ENCODE measurements at places on chromosomes 5 and 9. TPM values are rescaled to one million over a fixed set of nuclear protein-coding genes. Genes with fewer than 3 reads are reported as not detected.

GRCh38 chr5:56361398-56361797 is 128.3 kb upstream of the ANKRD55 start:
- DNase-seq = no peak

The SLCO6A1 gene
- not detected for total RNA-seq

The PAPPA gene
- 3.2 TPM for total RNA-seq

DNA sequence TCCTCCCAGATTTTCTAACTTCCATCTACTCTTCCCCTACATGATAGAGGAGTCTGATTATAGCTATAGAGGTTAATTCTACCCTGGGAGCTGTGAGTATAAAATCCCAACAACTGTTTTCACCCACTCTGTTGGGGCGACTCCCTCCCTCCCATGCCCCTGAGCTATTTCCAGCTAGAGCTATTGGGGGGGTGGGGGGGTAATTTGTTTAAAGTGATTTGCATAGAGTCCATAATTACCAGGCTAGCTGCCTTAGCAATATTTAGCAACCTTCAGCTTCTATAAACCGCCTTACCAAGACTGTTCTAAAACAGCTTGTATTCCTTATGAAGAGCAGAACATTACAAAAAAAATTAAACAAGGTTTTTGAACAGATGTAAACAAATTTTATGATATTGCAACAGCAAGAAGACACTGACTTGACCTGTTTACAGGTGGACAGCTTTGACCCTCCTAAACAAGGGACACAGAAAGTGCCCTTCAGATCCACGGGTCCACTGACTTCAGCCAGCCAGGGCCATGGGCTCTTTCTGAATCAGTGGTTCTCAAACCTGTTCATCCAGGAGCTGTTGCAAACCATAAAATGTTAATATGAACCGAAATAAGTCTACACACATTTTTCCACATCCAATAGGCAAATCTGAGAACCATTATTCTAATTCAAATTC is 98.2 kb downstream of the OTULIN start:
- DNase-seq = no peak

The NSG2 gene
- total RNA-seq = 0.50 TPM

DNA sequence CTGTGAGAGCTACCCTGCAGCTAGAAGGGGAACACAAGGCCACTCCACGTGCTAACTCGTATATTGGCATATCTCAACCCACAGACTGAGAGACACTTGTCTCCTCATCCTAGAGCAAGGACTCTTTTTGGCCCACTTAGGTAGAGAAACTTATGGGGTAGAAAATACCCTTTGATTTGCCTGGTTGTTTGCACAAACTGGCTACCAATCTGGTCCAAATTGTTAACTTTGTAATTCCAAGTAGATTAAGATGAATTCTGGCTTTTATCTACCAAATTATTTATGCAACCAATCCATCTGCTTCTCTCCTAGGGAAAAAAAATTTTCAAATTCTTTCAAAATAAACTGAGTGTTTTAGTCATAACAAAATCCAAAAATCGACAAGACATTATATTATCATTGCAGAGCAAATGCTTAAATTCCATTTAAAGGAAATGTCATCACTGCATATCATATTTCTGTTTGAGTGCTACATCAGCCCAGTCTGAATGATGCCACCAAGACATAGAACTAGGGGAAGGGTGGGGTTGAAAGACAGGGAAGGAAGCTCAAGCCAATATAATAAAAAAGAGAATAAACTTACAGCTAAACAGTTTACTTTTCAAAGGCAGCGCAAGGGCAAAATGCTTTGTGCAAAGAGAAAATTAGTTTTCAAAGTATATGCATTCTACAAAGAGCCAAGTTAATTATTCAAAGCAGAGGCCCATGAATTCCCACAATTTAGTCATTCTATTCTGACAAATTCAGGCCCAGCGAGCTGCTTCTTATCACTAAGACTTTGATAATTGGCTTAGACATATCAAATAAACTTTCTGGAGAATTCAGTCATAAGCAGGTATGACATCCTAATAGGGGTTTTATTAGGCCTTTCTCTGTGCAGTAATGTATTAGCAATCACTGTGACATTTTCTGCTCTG is 198.0 kb downstream of the CAAP1 start:
- DNase-seq = no peak

The STPG3 gene
- not detected for total RNA-seq

GRCh38 chr5:143877196-143877595 is 65.2 kb downstream of the HMHB1 start:
- no peak for DNase-seq

DNA sequence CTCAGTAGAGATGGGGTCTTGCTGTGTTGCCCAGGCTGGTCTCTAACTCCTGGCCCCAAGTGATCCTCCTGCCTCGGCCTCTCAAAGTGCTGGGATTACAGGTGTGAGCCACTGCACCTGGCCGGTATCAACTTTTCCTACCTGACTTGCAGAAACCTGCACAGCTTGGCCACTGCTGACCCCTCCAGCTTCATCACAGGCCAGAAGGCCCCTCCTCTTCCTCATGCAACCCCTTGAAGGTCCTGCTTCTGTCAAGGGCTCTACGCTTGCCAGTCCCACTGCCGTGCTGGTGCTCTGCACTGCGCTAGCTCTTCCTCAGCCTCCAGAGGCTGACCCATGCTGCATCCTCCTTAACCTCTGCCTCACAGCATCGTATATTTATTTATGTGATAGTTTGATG is 32.5 kb upstream of the RNU6ATAC start:
- DNase-seq = peak; percentile 20

GRCh38 chr5:83077662-83078261 is 415 bp downstream of the XRCC4 start:
- no peak for DNase-seq

The CTSV gene
- total RNA-seq = 0.46 TPM

- no peak for DNase-seq
Measured at GRCh38 chr9:71630377-71630995, 137.8 kb downstream of the CEMIP2 start.

GRCh38 chr9:86098824-86099700 is at the start of gene GOLM1:
Gene GOLM1 (minus strand): TSS chr9:86099558. CDS start chr9:86079320, 20,238 bp downstream.
- DNase-seq = peak; percentile 55

DNA sequence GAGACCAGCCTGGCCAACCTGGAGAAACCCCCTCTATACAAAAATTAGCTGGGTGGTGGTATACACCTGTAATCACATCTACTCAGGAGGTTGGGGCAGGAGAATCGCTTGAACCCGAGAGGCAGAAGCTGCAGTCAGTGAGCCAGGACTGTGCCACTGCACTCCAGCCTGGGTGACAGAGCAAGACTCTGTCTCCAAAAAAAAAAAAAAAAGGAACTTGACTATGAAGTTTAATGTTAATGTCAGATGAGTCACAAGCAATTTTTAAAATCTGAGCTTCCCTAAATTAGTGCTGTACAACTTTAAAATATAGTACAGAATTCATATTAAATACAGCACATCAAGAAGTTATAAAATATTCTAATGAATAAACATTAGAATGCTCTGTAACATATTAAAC is 1.5 kb downstream of the MEIKIN start:
- no peak for DNase-seq

The CCDC171 gene
- 1.4 TPM for total RNA-seq

- no peak for DNase-seq
Measured at GRCh38 chr9:22124263-22125011, 115.3 kb upstream of the CDKN2B start.

- no peak for DNase-seq
Measured at GRCh38 chr5:130323804-130324454, 419.7 kb downstream of the CHSY3 start.

GRCh38 chr5:180411948-180412347 is 58.8 kb upstream of the GFPT2 start:
- no peak for DNase-seq

DNA sequence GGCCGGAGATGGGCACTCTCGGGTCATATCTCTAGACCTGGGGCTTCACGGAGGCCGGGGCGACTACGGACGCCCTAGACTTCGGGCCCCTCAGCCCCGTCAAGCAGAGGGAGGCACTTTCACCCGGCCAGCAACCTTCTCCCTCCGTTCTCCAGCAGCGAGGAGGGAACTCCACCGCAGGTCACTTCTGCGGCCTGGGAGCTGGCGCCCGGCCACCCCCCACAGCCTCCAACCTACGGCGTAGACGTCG is 201 bp downstream of the DOLK start:
- no peak for DNase-seq

The CNTFR gene
- 0.47 TPM for total RNA-seq

DNA sequence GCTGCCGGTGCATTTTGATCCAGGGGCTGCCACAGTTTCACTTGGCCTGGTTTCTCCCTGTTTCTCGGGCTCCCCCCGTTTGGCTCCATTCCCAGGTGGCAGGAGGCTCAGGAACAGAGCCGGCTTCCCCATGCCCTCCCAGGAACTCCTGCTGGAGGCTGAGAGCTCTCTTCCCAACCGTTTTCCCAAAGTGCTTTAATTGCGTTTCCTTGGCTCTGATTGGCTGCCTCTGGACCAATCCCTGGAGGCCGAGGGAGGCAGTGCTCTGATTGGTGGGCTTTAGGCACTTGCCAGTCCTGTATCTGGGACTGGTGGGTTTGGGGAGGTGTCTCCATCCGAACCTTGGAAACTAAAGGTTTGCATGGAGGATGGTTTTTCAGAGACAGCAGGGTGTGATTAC is 4.9 kb downstream of the TSPAN17 start:
- no peak for DNase-seq

GRCh38 chr9:69307446-69308205 is 17.4 kb upstream of the ENTREP1 start:
- DNase-seq = no peak

The SPAG8 gene
- total RNA-seq = 2.3 TPM

The ASPN gene
- 6.6 TPM for total RNA-seq

GRCh38 chr5:72346398-72346797 is 26.2 kb downstream of the PTCD2 start:
- DNase-seq = no peak

DNA sequence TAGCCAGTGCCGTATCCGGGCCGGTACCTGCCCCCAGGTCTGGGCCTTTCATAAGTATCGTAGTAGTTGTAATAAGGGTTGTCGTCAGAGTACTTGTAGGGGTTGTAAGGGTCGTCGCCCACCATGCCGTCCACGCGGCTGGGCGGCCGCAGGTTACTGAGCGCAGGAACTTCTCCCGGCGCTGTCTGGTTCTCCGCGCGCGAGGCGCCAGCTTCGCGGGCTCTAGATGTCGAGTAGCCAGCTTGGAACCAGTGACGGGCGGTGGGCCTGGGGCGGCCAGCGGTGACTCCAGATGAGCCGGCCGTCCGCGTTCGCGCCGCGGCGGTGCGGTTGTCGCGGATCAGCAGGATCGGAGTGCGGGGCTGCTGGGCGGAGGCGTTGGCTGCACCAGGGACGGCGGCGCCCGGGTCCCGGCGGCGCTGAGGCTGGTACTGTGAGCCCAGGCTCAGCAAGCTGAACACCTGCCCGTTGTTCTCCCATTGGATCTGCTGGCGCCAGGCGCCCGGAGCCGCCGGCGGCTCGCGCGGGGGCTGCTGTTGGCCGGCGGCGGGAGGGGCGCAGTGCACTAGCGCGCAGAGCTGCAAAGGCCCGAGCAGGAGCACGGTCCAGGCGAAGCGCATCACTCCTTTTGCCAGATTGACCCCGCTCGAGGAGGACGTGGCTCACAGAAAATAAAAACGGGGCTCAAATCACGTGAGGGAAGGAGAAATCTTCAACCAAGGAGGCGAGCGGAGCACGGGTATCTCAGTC is 518 bp downstream of the LOX start:
- DNase-seq = no peak

The NOP16 gene
- 33.9 TPM for total RNA-seq

GRCh38 chr5:130116972-130117371 is 212.7 kb downstream of the CHSY3 start:
- DNase-seq = no peak

DNA sequence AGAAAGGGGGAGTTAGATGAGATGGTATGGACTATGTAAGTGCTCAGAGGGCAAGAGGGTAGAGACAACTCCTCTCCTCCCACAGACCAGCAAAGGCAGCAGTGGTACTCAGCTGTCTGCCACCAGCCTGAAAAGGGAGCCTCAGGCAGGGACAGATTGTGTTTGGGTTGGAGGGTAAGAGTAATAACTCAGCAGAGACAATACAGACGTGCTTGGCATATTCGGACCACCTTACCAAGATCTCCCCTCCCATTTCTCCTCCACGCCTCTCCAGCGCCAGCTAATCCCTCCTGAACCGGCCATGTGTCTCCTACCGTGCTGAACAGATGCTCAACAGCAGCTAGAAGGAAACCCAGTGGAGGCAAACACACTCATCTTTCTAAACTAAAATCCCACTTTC is 180.8 kb downstream of the ASTN2 start:
- no peak for DNase-seq

DNA sequence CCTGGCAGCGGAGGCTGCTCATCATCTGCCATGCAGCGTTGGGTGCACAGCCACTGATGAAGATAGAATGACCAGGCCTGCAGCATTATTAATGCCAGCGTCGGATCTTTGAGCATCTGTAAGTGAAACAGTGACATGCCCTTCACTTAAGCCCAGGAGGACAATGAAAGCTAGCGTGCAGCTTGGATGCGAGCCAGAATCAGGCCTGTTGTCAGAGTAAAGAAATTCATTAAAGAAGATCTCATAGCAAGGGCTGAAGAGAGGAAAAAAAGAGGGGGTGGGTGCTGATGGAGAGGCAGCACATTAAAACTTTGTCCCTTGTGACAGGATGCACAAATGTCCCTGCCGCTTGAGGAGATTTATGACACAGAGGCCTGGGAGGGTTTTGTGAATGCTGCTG is 186.1 kb upstream of the MAST4 start:
- no peak for DNase-seq

GRCh38 chr5:34789021-34789531 is 49.9 kb upstream of the TTC23L start:
- DNase-seq = peak; percentile 40

DNA sequence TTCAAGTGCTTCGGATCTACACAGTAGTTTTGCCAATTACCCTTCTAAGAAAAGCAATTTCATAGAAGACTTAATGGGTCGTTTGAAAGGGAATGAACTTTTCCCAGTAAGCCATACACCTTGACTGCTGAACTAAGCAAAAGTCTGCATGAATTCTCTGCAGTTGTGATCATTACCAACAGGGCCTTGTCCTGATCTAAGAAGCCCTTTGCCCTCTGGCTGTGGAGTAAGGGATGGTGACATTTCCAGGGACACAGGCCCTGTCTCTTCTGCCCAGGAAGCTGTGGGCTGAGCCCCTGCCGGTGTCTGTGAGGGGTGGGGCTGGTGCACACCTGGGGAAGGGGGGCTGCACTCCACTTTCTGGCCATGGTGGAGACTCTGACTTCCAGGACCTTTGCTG is 30.5 kb downstream of the ZDHHC11 start:
- no peak for DNase-seq

- no peak for DNase-seq
Measured at GRCh38 chr9:136700959-136701667, 11.3 kb upstream of the DIPK1B start.

The POU5F2 gene
- 0.25 TPM for total RNA-seq

Measured in heart left ventricle (tissue), 16 donors.